Panc1 (cell line): ENCODE measurements at places on chromosomes 6 and 20. TPM values are rescaled to one million over a fixed set of nuclear protein-coding genes. Genes with fewer than 3 reads are reported as not detected.
A peak's percentile ranks its signal among the peaks of the same experiment; 100 is the strongest.

- H3K36me3 ChIP-seq = no peaks in the 10 kb centered on the region
- H3K27me3 ChIP-seq = peaks cover 2% of the 10 kb centered on the region
- no peak overlapping the region for H3K4me3 ChIP-seq
- H3K4me1 ChIP-seq = no peaks in the 10 kb centered on the region
- DNase-seq = no peak
- no peak overlapping the region for H3K27ac ChIP-seq
These were observed 54.8 kb upstream of the SCGN start for GRCh38 chr6:25596928-25597818.

The BCAS1 gene
- total RNA-seq = 3.1 TPM

DNA sequence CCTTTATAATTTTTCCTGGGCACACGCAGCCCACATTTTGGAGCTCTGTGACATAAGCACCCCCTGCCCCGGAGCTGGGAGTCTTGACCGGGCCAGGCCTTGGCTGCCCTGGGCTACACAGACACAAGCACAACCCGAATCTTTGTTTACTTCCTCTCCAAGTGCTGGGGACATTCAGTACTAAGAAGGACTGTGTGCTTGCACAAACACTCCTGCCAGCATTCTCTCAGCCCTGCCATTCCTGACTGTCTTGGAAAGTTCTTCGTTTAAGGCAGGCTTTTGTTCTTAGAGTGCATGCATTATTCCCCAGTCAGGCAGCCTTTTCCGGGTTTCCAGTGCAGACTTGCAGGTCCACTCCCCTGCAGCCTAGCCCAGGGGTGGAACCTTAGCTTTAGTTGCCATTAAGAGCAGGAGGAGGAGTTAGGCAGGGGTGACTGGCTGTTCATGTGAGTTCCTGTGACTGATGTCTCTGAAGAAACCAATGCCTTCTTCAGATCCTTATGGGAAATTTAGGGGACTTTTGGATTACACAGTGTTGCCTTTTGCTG lies 28.6 kb downstream of the FOXO3 start:
- peaks cover 46% of the 10 kb centered on the region for H3K4me1 ChIP-seq
- no peaks in the 10 kb centered on the region for H3K36me3 ChIP-seq
- no peaks in the 10 kb centered on the region for H3K27me3 ChIP-seq

GRCh38 chr20:62405108-62405980 lies 1.7 kb downstream of the CABLES2 start:
- no peaks in the 10 kb centered on the region for H3K36me3 ChIP-seq
- no peak for DNase-seq
- peaks cover 24% of the 10 kb centered on the region for H3K4me1 ChIP-seq
- H3K27ac ChIP-seq = no peak overlapping the region

DNA sequence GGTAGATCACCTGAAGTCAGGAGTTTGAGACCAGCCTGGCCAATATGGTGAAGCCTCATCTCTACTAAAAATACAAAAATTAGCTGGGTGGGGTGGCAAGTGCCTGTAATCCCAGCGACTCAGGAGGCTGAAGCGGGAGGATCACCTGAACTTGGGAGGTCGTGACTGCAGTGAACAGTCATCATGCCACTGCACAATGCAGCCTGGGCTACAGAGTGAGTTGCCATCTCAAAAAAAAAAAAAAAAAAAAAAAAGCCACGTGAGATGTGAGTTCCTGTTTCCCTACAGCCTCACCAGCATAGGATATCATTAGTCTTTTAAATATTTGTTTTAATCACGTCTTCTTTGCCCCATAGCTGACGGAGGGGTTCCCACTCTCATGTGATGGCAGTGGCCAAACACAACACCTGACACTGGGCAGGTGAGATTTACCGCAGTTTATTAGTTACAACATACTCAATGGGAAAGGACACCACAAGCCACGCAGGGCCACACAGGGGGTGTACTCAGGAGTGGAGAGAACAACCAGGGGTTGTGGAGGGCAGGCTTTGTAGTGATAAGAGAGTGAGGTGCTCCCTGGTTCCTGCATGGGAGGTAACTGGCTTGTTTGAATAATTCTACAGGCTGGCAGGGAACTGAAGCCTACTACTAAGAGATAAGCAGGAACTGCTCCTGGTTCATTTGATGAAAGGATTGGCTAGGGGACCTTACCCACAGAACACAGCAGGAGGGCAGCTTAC lies 4.6 kb upstream of the LZTS3 start:
- no peak overlapping the region for H3K4me3 ChIP-seq
- H3K4me1 ChIP-seq = peaks cover 11% of the 10 kb centered on the region
- H3K27ac ChIP-seq = no peak overlapping the region

- no peak overlapping the region for H3K4me3 ChIP-seq
- H3K36me3 ChIP-seq = no peaks in the 10 kb centered on the region
- no peaks in the 10 kb centered on the region for H3K27me3 ChIP-seq
- no peak for DNase-seq
These were observed 138.0 kb downstream of the MAP3K7 start for GRCh38 chr6:90448836-90449235.

DNA sequence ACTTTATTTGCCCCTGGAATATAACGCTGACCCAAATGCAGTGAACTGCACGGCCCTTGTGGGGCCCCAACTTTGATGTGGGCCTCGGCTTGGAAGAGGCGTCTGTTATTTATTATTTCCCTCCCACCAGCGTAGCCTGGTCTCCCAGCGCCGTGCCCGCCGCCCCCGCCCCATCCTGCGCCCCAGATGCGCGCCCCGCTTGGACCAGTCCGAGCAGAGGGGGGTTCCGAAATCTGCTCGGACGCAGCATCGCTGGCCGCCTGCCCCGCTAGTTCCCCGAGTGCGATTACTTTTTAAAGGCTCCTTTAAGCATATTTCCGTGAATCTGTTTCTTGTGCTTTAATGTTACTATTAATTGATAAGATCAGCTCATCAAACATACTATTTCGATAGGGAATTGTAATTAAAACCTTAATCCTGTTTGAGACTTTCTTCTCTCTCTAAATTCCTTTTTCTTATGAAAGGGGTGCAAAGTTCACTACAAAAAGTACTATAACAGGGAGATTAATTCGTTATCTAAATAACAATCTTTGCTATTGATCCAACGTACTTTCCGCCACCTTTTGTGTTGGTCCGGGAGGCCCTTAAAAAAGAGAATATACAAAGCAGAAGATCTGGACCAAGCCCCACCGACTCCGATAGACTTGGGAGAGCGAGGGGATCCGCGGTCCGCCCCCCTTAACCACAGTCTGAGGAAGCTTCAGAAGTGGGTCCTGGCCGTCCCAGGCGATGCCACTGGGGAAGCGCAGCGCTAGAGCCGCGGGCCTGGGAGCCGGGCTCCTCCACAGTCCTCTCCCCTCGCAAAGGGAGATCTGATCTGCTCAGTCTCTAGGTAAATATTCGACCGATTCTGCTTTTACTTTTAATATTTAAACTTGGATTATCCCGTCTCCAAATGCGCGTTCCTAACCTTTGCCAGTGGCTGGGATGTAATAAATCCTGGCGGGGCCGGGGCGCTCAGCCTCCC lies 10.2 kb downstream of the POU3F2 start:
- peak overlapping the region; percentile 30 for H3K4me3 ChIP-seq
- H3K36me3 ChIP-seq = no peaks in the 10 kb centered on the region
- DNase-seq = no peak
- H3K4me1 ChIP-seq = peaks cover 8% of the 10 kb centered on the region
- H3K27me3 ChIP-seq = peaks cover 30% of the 10 kb centered on the region

The EDN3 gene
- total RNA-seq = not detected

GRCh38 chr6:28553986-28554881 lies 28.6 kb downstream of the GPX5 start:
- peaks cover 26% of the 10 kb centered on the region for H3K27me3 ChIP-seq
- no peak overlapping the region for H3K4me3 ChIP-seq
- DNase-seq = no peak
- no peaks in the 10 kb centered on the region; the same call in none of the 2 replicates for H3K36me3 ChIP-seq
- no peaks in the 10 kb centered on the region for H3K4me1 ChIP-seq

- no peaks in the 10 kb centered on the region for H3K4me1 ChIP-seq
- no peak overlapping the region for H3K4me3 ChIP-seq
- H3K27me3 ChIP-seq = no peaks in the 10 kb centered on the region
- no peak overlapping the region for H3K27ac ChIP-seq
- H3K36me3 ChIP-seq = no peaks in the 10 kb centered on the region
These were observed 267.9 kb downstream of the COL12A1 start for GRCh38 chr6:74937936-74938335.

The HLA-DRB5 gene
- total RNA-seq = not detected

The DNAAF9 gene
- 7.4 TPM for total RNA-seq

DNA sequence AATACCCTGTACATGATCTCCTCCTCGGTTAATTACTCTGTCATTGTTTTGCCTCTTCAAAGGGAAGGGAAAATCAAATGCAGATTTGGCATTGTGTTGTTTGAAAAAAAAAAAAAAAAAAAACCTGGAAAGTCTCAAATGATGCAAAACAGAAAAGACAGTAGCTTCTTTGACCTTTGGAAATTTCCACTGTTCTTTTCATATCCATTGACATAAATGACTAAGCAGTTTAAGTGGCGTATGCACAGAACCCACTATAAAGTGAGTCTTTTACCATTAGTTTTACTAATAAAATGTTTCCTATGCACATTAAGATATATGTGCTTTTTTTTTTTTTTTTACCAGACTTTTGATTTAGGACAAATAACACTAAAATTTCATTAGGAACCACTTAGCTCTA lies 704.3 kb downstream of the TFAP2A start:
- H3K4me1 ChIP-seq = no peaks in the 10 kb centered on the region
- H3K36me3 ChIP-seq = no peaks in the 10 kb centered on the region
- H3K27me3 ChIP-seq = no peaks in the 10 kb centered on the region
- H3K4me3 ChIP-seq = no peak overlapping the region
- DNase-seq = no peak
- H3K27ac ChIP-seq = no peak overlapping the region

DNA sequence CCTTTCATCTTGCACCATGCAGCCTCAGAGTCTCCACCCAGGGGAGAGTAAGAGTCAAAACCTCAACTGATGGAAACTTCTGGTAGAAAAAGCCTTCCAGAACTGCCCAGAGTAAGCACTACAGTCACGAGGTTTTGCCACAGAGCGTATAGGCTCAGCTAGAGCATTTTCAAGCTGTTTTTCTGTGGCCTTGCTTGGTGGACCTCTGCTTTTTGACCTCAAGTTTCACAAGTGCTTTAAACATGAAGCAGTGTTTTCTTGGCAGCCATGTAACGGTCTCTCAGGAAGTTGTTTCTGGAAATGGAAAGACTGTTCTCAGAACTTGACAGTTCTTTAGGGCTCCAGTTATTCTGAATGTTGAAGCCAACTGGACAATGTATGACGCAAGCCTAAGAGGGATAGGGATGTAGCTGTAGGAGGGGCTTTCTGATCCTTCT lies 146.5 kb downstream of the ZDHHC14 start:
- DNase-seq = no peak
- no peak overlapping the region for H3K4me3 ChIP-seq
- H3K36me3 ChIP-seq = no peaks in the 10 kb centered on the region
- peaks cover 12% of the 10 kb centered on the region for H3K4me1 ChIP-seq

- no peaks in the 10 kb centered on the region for H3K27me3 ChIP-seq
- DNase-seq = no peak
- no peak overlapping the region for H3K27ac ChIP-seq
- no peaks in the 10 kb centered on the region for H3K36me3 ChIP-seq
These were observed 551.7 kb upstream of the GJE1 start for GRCh38 chr6:141580988-141581552.

- no peaks in the 10 kb centered on the region for H3K27me3 ChIP-seq
- no peaks in the 10 kb centered on the region; the same call in 1 of the 2 replicates for H3K36me3 ChIP-seq
- no peak for DNase-seq
- no peak overlapping the region for H3K4me3 ChIP-seq
- no peaks in the 10 kb centered on the region for H3K4me1 ChIP-seq
- H3K27ac ChIP-seq = no peak overlapping the region
These were observed 12.6 kb downstream of the RRBP1 start for GRCh38 chr20:17669306-17669931.

The LY6G6C gene
- total RNA-seq = 0.23 TPM

The TAGAP gene
- total RNA-seq = 0.13 TPM

The MOCS3 gene
- 5.8 TPM for total RNA-seq

GRCh38 chr6:149231778-149232177 lies 85.7 kb upstream of the TAB2 start:
- peaks cover 12% of the 10 kb centered on the region for H3K4me1 ChIP-seq
- DNase-seq = no peak
- no peaks in the 10 kb centered on the region for H3K27me3 ChIP-seq
- no peaks in the 10 kb centered on the region for H3K36me3 ChIP-seq

GRCh38 chr6:41682497-41683272 lies 44.4 kb downstream of the MDFI start:
- no peaks in the 10 kb centered on the region; the same call in none of the 2 replicates for H3K4me1 ChIP-seq
- H3K36me3 ChIP-seq = no peaks in the 10 kb centered on the region
- DNase-seq = no peak
- no peak overlapping the region for H3K27ac ChIP-seq
- no peaks in the 10 kb centered on the region for H3K27me3 ChIP-seq

- no peaks in the 10 kb centered on the region for H3K36me3 ChIP-seq
- DNase-seq = no peak
- no peaks in the 10 kb centered on the region for H3K4me1 ChIP-seq
- peaks cover 6% of the 10 kb centered on the region; the same call in 1 of the 2 replicates for H3K27me3 ChIP-seq
- H3K4me3 ChIP-seq = no peak overlapping the region
These were observed 142.8 kb downstream of the CLIC5 start for GRCh38 chr6:45872827-45873365.

The MAD2L1BP gene
- 44.2 TPM for total RNA-seq

GRCh38 chr6:108203189-108204112 lies 37.6 kb downstream of the NR2E1 start:
- no peaks in the 10 kb centered on the region for H3K36me3 ChIP-seq
- H3K27ac ChIP-seq = no peak overlapping the region
- DNase-seq = no peak
- H3K4me1 ChIP-seq = peaks cover 14% of the 10 kb centered on the region

The CDH26 gene
- 0.46 TPM for total RNA-seq

- H3K4me1 ChIP-seq = no peaks in the 10 kb centered on the region
- no peak overlapping the region for H3K4me3 ChIP-seq
- no peak for DNase-seq
These were observed 316.0 kb downstream of the TFAP2C start for GRCh38 chr20:56945057-56945456.

DNA sequence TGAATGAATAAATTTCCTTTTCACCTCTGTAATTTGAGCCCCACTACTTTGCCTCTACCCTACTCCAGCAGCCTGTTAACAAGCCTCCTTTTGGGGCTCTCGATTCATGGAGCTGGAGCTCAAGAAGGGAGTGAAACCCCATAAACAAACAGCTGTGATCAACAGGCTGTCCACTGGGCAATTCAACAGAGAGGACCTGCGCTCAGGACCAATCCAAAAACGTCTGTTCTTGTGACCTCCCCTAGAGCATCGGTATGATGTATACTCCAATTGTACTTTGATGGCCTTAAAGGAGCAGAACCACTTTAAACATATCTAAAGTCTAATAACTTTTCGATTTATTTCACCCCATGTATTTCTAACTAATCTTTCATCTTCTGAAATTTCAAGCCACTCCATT lies 37.4 kb downstream of the HIVEP2 start:
- H3K4me1 ChIP-seq = peaks cover 5% of the 10 kb centered on the region
- no peaks in the 10 kb centered on the region for H3K36me3 ChIP-seq
- no peak for DNase-seq
- no peak overlapping the region for H3K27ac ChIP-seq
- no peak overlapping the region for H3K4me3 ChIP-seq

GRCh38 chr6:14721103-14721758 lies 524.6 kb upstream of the JARID2 start:
- H3K27ac ChIP-seq = no peak overlapping the region
- no peaks in the 10 kb centered on the region for H3K27me3 ChIP-seq
- H3K4me3 ChIP-seq = no peak overlapping the region

The GFRAL gene
- total RNA-seq = not detected

The BTN1A1 gene
- 0.10 TPM for total RNA-seq

The RRAGD gene
- 27.8 TPM for total RNA-seq
